ENCODE measurements at places on chromosomes 3 and 15.

- DNase-seq = no peak
These were observed 12.1 kb downstream of the DLEC1 start for GRCh38 chr3:38051131-38051530.

DNA sequence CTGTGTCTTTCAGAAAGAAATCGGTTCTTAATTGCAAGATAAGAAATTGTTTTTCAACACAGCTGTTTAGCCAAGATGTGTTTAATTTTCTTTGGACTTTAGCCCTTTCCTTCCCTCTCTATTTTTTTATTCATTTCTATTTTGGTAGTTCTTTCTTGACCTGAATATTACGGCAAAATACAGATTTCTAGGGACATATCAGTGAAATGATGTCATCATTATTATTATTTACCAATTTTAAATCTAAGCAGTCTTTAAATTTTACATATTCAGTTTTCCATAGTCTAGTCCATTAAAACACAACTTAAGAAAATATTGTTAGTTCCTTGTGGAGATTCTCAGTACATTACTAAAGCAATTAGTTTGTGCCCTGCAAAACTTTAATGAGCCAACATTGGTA, 104.3 kb downstream of the MAP2K5 start:
- DNase-seq = no peak

DNA sequence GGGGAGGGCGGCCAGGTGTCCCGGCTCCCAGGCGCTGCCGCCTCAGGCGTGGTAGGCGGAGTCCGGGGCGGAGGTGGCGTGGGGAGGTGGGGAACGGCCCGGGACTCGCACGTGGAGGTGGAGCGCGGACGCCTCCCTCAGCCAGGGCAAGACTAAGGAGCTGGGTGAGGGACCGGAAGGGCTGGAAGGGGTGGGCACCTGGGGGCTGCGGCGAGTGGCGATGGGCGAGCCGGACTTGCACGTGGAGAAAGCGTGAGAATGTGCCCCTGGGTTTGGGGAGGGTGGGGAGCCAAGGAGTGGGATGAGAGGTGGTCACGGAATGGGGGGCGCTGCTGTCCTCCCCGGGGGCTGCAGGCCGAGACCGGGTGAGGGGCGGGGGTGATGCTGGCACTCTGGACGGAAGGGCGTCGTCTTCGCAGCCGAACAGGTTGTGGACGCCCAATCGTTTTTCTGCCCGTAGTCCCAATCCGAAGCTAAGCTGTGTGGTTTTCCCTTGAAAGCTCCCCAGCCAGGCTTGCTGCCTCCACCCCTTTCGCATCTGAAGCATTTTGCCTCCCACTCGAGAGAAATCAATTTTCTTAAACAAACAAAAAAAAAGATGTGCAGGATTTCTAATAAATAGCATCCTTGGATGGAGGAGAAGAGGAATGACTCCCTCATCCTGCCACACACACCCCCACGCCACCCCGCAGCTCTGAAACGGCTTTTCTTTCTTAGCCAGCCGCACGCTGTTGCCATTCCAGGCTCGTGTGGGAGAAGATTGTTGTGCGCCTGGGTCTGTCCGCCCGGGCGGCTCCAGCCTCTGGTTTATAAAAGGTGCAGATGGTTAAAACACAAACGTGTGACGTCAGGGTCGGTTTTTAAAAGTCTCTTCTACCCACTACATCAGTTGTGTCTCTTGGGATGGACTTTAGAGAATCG, 62.5 kb upstream of the ANKRD28 start:
- DNase-seq = no peak

GRCh38 chr3:117990627-117991026, 1044.0 kb downstream of the IGSF11 start:
- DNase-seq = no peak

DNA sequence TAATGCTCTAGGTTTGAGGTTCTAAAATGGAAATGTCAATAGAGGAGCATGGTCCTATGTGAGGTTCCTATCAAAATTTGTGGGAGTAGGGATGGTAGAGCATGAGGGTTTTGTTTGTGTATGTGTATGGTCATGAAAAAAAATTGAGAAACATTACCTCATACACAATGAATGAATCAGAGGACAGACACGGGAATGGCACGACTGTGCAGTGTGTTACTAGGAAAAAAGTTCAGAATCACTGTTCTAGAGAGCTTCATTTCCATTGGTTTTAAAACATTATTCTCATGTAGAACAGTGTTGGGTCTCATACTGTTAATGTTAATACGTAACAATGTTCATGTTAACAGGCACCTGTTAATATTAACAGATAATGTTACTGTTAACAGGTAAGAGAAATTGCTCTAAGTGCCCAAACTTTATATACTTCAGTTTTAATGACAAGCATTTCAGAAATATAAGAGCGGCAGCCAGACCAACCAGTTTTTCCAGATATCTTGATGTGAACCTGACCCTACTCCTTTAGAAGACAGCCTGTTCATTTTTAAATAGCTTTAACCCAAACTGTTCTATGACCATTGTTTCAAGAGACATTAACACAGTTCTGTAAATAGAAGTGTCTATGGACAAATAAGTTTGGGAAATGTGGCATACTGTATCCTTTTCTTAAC, 48.0 kb downstream of the SLC15A2 start:
- DNase-seq = no peak

- no peak for DNase-seq
These were observed 171.9 kb downstream of the FAM43A start for GRCh38 chr3:194857469-194858113.

GRCh38 chr3:51680663-51681230, 9.7 kb downstream of the TEX264 start:
- DNase-seq = no peak

DNA sequence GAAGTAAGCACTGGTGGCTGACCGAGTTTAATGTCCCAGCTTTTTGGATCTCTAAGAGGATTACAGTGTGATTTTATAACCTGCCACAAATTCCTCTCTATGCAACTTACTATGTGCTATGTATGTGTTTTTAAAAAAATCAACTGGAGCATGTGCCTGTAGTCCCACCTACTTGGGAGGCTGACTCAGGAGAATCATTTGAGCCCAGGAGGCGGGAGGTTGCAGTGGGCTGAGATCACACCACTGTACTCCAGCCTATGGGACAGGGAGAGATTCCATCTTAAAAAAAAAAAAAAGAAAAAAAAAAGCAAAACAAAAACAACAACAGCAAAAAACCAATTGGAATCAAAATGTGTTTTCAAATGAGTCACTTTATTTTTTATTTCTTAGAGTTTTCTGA, 29.6 kb downstream of the DUT start:
- DNase-seq = no peak

DNA sequence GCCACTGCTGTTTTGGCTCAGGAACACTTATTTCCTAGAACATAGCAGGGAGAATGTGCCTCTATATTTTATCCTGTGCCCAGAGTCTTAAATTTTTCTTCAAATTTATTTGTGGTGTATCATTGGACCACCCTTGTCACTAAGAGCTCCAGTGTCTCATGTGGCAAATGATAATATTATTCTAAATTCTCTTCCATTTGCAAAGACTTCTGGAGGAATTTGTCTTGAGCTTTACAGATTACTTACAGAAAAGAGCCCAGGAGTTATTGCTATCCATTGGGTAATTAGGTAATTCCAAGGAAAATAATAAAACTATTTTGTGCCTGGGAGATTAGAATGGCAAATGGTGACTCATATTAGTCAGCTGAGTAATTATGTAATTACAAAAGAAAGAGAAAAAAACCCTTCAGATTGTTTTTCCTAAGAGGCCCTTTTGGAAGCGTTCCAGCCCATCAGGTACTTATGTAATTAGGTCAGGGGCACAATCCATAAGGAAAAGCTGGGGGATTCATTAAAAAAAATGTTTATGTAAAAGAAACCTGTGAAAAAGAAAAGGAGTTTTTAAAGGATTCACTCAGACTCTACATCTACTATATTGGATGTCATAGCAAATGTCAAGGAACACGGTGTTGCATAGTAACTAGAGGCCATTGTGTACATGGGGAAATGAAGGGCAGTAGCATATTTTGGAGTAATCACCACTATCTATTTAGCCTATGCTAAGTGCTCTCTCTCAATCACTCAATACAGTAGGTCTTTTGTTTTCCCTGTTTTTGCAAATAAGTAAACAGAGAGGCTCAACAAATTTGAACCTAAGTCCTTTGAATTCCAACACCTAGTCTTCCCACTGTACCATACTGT, 380.9 kb upstream of the RARB start:
- no peak for DNase-seq

GRCh38 chr3:42886294-42886822, 10.7 kb upstream of the CYP8B1 start:
- DNase-seq = no peak

DNA sequence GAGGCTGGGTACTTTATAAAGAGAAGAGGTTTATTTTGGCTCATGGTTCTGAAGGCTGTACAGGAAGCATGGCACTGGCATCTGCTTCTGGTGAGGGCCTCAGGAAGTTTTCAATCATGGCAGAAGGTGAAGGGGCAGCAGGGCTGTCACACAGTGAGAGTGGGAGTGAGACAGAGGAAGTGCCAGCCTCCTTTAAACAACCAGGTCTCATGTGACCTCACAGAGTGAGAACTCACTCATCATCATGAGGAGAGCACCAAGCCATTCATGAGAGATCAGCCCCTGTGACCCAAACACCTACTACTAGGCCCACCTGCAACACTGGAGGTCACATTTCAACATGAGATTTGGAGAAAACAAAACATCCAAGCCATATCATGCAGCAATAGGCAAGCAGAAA, 9.3 kb upstream of the RFTN1 start:
- no peak for DNase-seq

GRCh38 chr15:83170474-83171165, 37.0 kb downstream of the HDGFL3 start:
- DNase-seq = no peak

- no peak for DNase-seq
These were observed 240.9 kb upstream of the EIF1B start for GRCh38 chr3:40068636-40069035.

DNA sequence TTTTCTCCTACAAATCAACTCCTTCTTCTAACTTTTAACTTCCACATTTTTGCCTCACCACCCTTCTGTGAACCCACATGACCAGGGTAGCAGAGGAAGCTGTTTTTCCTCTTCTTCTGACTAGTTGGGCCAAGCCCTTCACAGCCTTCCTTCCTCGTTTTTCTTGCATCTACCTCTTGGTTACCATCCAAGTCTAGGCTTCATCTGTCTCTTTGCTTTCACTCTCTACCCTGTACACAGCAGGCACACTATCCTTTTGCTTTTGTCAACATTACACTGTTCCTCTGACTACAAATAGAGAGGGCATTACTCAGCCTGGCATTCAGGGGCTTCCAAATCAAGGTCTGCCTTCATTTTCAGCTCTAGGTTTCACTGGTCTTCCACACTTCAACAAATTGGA, 22.0 kb downstream of the SLC9A9 start:
- DNase-seq = no peak

- no peak for DNase-seq
These were observed 116.6 kb downstream of the TRIM42 start for GRCh38 chr3:140794507-140794906.

DNA sequence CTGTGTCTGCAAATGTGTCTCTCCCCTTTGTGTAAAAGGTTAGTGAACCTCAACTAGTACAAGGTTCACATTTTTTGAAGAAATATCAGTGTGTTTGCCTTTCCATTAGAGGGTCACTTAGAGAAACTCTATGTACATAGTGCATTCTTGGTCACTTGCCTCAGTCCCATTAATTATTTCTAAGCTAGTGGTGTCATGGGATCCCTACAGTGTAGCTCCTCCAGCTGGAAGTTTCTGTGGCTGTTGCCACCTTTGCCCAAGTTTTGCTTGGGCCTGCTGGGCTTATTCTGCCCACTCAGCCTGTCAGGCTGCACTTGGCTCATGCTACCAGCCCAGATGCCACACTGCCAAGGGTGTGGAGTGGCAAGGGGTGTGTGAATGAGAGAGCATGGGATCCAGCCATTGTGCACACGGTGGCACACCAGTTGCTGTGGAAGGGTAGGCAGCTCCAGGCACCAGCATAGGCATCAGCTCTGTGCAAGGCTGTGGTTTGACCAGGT, 161.7 kb downstream of the ARPP21 start:
- no peak for DNase-seq

- no peak for DNase-seq
These were observed 5.6 kb upstream of the TMEM62 start for GRCh38 chr15:43127752-43128151.

Data from stimulated activated CD8-positive, alpha-beta memory T cell treated with anti-CD3 and anti-CD28 coated beads, Interleukin-2, amount 100 ng/mL, for 1 hour (primary cell).